HCT116 (cell line): ENCODE measurements at places on chromosomes 5 and 9.

- no peak for DNase-seq
Measured at GRCh38 chr5:38555354-38556087, 925 bp downstream of the LIFR start.

DNA sequence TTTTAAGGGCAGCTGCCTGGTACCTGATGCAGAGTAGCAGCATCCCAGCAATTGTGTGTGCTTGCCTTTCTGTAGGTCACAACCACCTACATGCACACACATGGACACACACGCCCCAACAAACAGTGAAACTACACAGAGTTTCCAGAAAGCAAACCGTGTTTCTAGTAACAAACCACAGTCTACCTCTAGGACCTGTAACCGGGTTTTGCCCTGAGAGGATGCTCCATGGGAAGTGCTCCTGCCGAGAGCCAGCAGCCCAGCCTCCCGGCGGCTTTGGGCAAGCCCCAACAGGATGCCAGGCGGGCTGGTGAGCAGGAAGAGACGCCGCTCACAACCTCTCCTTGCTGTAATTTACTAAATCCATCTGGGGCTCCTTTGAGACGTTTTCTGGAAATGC is 4.1 kb upstream of the TCF7 start:
- no peak for DNase-seq

DNA sequence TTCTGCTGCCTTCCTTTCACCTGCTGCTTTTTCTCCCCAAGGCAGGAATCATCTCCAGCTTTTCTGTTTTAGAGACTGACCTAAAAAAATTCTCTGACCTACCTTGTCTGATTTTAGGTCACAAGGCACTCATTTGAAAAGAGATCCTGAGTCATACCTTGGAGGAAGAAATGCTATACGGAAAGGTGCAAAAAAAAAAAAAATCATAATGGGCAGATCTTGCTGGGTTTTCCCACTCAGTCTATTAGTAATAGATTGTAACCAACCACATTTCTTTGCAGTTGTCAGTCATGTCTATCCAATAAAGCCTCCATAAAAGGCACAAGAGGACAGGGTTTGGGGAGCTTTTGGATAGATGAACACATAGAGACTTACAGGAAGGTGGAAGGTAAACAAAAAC is 70.0 kb downstream of the MTREX start:
- DNase-seq = no peak

DNA sequence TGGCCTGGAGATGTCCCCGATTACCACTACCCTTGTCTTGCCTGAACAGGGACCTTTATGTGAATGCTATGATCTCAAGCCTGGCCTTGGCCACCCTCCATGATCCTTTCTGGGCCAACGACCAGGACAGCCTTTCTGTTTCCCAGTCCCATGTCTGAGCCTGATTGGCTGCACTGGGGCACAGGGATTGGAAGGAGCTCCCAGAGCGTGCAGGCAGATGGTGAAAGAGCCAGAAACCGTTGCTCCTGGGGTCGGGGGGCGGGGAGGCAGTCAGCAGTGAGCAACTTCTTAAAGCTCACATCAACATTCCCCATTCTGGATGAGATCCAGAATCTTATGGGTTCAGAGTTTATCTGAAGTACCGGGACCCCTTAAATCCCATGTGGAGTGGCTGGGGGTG is 84.4 kb downstream of the INSYN2B start:
- DNase-seq = no peak

- DNase-seq = no peak
Measured at GRCh38 chr9:127144670-127145445, 22.4 kb upstream of the ANGPTL2 start.

DNA sequence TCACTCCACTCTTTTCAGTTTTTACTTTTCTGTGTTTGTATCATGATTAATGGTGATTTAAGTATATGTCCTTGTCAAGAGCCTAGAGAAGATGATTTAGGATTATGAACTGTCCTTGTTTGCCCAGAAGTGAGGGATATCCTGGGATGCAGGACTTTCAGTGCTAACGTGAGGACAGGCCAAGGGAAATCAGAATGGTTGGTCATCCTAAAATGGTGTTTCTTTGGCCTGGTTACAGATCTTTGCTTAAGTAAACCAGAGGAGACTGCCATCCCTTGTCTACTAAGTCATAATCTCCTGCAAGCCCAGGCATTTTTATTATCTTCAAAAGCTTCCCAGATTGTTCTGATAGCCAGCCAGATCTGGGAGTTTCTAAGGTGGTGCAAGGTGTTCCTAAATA is 22.3 kb upstream of the DPYSL3 start:
- DNase-seq = no peak

GRCh38 chr9:93468763-93469456 is 15.5 kb upstream of the FAM120AOS start:
- DNase-seq = no peak

- no peak for DNase-seq
Measured at GRCh38 chr9:85223506-85224125, 518.1 kb downstream of the AGTPBP1 start.

GRCh38 chr9:127163409-127163808 is 41.0 kb upstream of the ANGPTL2 start:
- DNase-seq = no peak

DNA sequence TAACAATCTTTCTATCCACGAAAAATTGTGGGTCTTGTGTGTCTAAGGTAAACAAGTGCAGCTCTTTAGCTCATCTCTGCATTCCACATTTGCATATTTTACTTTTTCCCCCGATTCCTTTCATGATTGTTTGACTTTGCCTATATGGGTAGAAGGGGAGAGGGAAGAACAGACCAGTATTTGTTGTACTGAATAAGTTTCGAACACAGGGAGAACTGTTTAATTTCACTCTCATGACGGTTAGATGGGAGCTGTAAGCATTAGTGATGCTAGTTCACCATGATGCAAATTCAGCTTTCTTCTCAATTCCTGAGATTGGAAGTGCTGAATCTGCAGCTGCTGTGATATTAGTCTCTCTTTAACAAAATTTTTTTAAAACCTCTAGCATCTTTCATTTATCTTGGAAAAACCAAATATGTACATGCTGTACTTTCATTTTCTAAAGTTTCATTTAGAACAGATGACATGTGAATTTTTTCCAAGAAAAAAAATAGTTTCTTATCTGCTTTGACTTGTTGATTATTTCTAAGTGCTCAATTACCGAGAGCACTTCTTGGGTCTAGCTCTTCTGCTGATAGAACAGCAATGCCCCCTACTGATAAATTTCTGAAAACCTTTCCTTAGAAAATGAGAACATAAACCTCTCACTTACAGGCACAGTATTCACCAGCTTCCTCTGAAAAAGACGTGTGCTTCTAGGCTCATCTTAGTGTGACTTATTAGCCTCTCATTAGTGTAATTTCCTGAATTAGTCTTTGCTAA is 149.5 kb downstream of the BAAT start:
- peak; percentile 13 for DNase-seq

DNA sequence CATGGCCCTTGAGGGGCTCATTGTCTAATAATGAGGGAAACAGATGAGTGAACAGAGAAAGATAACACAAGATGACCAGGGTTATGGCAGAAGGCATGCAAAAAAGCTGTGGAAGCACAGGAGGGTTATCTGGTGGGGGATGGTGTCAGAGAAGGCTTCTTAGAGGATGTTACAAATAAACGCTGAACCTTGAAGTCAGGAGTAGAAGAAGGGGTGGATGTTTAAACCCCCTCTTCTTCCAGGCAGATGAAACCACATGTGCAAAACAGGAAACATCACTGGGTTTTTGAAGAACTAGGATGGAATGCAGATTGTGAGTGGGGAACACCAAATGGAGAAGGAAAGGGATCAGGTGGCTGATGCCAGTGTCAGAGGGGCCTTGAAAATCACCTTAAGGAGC is 41.8 kb upstream of the NR5A1 start:
- no peak for DNase-seq

- peak; percentile 45 for DNase-seq
Measured at GRCh38 chr9:95434116-95435073, 82.4 kb downstream of the PTCH1 start.

DNA sequence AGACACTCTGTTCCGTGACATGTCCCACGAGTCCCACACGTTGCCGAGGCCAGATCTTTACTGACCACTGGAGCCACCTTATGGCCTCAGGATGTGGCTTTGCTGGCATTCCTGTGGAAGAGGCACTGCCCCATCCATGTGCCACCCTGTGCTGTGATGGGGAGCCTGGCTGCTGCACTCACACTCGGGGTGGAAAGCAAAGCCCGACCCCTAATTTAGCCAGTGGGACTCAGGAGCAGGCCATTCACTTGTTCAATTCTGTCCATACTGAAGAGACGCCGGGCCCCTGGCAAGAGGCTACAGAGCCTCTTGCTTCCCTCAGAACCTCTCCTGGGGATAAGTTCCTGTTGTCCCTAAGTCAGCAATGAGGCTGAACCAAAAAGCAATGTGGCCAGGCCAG is 18.6 kb upstream of the CEP72 start:
- no peak for DNase-seq

GRCh38 chr9:134991808-134992754 is 74.4 kb upstream of the FCN1 start:
- DNase-seq = no peak

DNA sequence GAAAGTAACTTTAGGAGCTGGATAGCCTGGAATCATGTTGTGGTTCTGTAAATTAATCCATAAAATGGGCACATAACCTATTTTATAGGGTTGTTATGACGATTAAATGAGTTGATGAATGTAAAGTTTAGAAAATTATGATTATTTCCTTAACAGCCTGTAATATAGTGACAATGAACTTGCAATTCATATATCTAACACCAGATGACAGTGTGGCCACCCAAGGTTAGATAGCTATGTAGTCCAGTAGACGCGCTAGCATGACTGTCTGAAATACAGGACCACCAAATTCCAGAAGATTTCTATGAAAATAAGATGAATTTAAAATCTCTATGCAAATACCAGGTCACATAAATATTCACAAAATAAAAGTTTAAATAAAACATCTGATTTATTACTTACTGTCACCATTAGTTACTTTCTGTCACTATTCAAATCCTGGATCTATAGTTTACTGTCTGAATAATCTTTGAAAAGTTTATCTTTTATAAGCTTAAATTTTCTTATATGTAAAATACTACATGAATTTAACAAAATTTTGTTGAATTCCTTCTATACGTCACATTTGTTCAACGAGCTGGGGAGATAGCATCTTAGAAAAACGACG is 26.1 kb upstream of the MACIR start:
- DNase-seq = peak; percentile 36

- no peak for DNase-seq
Measured at GRCh38 chr5:120843390-120843980, 379.4 kb downstream of the PRR16 start.

DNA sequence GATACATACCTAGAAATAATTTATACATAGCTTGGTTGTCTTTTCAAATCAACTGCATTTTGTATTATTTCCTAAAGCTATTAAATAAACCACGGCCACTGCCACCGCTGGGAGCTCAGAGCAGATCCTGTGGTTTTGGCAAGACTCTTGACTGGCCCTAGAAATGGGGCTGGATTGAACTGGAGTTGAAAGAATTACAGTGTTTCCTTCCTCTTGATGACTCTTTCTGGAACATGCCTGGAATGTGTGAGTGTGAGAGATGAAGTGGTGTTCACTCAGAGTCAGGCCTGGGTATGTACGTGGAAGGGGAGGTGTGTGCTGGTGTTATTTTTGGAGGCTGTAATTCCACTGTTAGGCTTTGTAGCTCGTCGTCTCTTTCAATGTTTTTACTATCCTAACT is 45.9 kb downstream of the TEK start:
- DNase-seq = no peak

- DNase-seq = no peak
Measured at GRCh38 chr9:132075853-132076252, 3.8 kb downstream of the MED27 start.

DNA sequence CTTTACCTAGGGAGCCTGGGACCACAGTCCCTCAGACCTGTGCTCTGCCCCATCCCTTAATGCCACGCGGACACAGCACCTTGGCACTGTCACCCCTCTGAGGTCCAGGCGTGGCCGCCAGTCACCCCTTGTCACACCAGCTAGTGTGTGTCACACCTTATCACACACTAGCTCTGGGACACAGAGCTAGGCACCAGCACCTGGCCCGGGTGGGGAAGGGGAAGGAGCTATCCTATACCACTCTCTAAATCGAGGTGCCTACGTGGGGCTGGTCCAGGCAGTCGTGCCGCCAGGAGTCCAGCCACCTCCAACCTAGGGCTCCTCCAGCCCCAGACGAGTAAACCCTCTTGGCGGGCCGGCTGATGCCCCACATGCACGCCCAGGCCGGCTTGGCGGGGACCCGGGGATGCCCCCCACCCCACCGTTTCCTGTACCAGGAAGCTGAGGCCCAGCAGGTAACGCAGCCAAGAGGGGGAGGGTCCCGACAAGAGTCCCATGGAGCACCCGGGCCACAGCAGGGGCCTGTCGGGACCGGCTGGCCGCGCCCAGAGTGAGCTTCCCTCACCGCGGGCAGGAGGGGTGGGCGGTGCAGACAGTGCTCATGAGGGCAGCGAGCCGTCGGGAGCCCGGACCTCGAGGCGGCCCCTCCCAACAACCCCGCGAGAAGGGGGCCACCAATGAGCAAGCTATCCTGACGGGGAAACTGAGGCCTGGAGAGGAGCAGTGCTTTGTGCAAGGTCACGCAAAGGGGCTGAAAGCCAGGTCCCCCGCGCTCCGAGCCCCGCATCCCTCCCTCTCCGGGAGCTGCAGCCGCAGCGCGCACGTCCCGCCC is 550 bp downstream of the CORO2A start:
- DNase-seq = no peak

DNA sequence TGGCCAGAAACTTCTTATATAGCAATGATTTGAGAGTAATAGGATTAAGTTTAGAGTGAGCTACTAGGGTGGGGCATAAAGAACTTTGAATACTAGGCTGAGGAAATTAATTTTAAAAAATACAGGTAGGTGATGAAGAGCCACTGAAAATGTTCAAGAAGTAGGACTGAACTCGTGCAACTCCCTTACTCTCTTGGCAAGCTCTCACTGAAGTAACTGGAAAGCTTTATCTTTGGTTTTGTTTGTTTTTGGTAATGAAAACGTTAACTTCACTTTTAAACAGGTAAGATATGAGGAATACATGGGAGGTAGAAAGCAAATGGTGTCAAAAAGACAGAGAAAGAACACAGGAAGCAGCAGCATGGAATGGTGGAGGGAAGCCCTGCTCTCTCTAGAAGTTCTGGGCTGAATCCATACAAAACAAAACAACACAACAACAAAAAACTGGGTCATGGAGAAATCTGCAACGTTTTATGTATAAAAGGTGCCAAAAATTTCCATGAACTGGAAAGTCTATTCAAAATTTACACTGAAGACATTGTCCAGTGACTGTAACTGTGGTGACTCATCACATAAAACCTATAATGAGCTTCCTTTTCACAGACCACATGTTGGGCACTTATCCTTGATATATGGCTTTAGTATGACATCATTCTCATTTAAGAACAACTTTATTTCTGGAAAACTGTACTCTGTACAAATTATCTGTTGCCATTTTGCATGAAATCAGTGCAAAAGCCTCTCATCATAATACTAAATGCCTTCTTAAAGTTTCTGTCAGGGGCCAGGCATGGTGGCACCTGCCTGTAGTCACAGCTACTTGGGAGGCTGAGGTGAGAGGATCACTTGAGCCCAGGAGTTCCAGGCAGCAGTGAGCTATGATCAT is 91.2 kb upstream of the CHD1 start:
- peak; percentile 65 for DNase-seq

DNA sequence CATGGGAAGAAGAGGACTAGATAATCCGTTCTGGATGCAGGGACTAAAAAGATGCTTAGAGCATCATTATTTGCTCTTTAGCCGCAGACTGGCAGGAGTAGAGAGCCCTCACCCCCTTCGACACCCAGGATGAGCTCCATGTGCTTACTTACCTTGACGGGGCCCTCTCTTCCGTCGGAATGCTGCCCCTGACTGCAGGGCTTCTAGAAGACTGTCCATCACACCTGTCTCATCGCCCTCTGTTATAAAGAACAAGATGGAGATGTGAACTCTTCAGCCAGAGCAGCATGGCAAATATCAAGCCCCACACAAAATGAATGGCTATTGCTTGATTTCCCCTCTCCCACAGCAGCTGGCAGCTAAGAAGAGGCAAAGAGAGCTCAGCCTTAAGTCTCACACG is 35.1 kb downstream of the PCDHGC5 start:
- no peak for DNase-seq
